LHCN-M2 (cell line): ENCODE measurements at places on chromosomes 12 and 14.
A peak's percentile ranks its signal among the peaks of the same experiment; 100 is the strongest.

GRCh38 chr12:11827091-11828061 lies 177.9 kb downstream of the ETV6 start:
- no peak for DNase-seq

DNA sequence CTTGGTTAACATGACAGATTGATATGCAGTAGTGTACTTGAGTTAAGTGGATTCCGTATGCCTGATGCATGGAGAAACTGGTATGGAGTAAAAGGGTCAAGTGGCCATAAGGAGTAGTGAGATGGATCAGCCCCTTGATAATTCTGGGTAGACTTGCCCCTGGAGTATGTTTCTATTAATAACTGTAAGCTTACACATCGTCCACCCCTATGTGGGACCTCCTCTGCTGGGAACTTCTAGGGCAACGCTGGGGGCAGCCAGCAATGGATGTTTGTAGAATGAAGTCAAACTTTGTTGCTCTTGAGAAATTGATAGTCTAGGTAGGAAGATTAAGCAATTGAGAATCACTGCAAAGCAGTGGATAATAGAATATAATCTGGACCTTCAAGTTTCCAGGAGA lies 3.5 kb downstream of the C12orf75 start:
- no peak for DNase-seq

- no peak for DNase-seq
Measured at GRCh38 chr14:47541662-47542061, 133.7 kb downstream of the MDGA2 start.

DNA sequence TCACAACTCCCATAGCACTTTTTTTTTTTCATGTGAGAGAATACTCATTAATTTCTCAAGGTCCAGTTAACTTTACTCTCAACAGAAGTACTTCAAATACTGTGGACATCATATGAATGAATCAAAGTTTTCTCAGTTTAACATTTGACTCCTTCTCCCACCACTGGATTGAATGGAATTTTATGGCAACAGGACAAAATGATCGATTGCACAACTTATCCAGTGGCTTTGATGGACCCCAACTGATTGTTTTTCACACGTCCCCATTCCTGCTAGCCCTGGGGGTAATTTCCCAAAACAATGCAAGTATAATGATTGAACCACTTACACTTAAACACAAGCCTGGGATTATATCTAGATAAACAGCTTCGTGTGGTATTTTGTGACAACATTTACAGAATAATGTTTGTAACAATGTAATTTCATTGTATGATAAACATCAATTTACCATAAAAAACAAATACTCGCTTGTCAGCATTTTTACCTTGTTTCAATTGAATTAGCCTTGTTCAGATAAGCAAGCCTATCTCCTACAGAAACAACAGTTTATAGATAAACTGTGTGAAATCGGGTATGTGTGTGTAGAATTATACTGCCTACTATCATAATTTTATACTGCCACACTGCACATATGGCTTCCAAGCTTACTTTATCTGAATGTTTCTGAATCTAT lies 60.9 kb downstream of the SOX5 start:
- DNase-seq, result no peak

DNA sequence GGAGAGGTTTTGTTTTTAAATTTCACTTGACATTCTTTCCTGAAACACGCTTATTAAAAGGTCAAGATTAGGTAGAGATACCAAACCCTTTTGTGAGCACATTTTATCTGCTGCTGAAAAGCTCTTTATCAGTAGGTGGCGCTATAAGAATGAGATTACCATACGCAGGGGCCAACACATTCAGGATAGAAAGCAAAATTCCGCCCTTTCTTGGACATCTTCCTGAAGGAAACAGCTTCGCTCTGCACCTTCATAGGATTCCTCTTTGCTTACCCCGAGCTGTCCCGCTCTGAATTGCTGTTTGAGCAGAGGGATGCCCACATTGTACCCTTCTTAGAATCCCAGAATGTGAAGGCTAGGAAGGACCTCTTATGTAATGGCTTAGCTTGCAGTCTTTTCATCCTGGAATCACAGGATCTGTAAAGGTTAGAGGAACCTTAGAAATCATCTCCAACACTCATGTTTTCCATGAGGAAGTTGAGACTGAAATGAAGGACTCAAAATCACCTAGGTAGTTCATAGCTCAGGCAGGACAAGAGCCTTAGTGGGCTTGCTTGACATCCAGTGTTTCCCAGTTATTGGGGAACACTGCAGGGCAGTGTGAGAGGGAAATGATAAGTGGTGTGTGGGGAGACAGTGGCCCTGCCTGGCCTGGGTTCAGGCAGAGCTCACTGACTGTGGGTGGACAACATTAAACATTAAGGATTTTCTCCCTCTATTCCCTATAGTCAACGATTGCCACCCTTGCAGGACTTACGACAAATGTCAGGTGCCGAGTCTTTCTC lies 38.7 kb upstream of the CRY1 start:
- DNase-seq, result peak; percentile 48
